ENCODE measurements at places on chromosomes 4 and X.

GRCh38 chr4:154427149-154427548 is 64.5 kb downstream of the DCHS2 start:
- H3K4me1 ChIP-seq, result no peaks in the 10 kb centered on the region
- H3K27ac ChIP-seq, result no peak overlapping the region
- no peak overlapping the region for H3K4me3 ChIP-seq
- no peaks in the 10 kb centered on the region for H3K36me3 ChIP-seq

- no peaks in the 10 kb centered on the region for H3K36me3 ChIP-seq
- no peak overlapping the region for H3K27ac ChIP-seq
- no peak overlapping the region for H3K4me3 ChIP-seq
- H3K4me1 ChIP-seq, result no peaks in the 10 kb centered on the region
- no peaks in the 10 kb centered on the region for H3K27me3 ChIP-seq
- DNase-seq, result no peak
These were observed 331.0 kb downstream of the ASMT start for GRCh38 chrX:1945879-1946278.

DNA sequence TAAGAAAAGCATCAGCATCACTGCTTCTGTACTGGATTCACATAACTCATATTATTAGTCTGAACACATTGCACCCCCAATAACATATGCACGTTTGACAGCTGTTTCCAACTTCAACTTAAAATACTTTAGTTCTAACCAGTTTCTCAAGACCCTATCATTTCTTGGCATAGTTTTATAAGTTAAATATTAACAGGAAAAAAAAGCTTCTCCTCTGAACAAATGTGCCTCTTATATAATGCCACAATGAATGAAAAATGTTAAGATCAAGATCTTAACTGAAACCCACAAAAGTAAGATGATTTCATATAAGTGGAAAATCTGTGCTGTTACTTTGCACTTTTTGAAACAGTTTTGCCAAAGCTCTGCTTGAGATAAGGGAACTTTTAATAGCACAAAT is 652.8 kb upstream of the FAM241A start:
- no peak overlapping the region for H3K4me3 ChIP-seq
- H3K36me3 ChIP-seq, result no peaks in the 10 kb centered on the region
- no peaks in the 10 kb centered on the region for H3K27me3 ChIP-seq
- no peak overlapping the region for H3K27ac ChIP-seq

- no peaks in the 10 kb centered on the region for H3K27me3 ChIP-seq
- H3K4me1 ChIP-seq, result no peaks in the 10 kb centered on the region
- H3K27ac ChIP-seq, result no peak overlapping the region
- no peaks in the 10 kb centered on the region for H3K36me3 ChIP-seq
These were observed 24.9 kb upstream of the ZDHHC15 start for GRCh38 chrX:75547783-75548182.
